Activated CD4-positive, CD25-positive, alpha-beta regulatory T cell treated with anti-CD3 and anti-CD28 coated beads, Interleukin-2, amount 50 U/mL, for 24 hours (primary cell): ENCODE measurements at places on chromosomes 3 and 15.

DNA sequence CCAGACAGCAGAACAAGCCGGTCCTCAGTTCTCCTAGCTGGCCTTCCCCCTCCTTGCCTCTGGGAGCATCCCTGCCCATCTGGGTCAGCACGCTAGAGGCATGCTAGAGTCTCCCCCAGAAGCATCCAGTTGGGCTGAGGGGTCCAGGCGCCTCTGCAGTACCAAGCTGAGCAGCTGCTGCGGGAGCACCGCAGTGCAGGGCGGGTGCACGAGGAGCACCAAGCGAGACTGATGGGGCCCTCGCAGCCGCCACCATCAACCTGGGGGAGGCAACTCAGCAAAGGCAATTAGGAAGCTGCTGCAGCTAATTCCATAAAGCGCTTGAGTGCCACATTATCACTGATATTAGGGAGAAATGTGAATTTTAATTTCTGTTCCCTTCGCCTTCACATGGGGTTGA lies 12.4 kb downstream of the CACNA2D3 start:
- no peak for ATAC-seq

DNA sequence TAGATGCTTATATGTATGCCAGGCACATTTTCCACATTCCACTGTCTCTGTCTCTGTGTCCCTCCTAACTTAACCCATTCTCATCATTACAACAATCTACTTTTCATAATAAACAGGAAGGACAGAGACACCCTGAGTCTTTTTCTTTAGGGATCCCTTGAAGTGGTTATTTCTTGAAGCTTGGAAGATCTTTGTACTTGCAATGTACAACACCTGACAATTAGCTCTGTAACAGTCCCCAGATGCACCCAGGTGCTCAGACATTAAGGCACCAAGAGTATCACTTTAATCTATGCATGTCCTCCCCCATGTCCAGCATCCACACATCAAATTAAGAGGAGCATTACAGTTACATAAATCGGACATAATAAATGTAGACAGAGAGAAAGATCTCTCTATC lies 309.6 kb upstream of the KCNH8 start:
- no peak for ATAC-seq

GRCh38 chr3:160224256-160224655 lies 966 bp upstream of the C3orf80 start:
- ATAC-seq, result no peak

DNA sequence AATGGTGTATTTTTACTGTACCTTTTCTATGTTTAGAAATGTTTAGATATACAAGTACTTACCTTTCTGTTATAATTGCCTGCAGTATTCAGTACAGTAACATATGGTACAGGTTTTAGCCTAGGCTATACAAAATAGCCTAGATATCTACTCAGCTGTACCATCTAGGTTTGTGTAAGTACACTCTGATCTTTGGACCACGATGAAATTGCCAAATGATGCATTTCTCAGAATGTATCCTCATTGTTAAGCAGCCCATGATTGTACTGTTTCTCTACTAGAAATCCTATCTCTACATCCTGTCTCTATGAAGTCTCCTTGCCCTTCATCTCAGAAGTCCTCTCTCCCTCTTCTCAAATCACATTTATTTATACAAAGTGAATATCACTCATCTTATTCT lies 32.8 kb upstream of the ZCWPW2 start:
- no peak for ATAC-seq

- ATAC-seq, result no peak
Observed at GRCh38 chr15:40891810-40892446, 2.3 kb upstream of the VPS18 start.

DNA sequence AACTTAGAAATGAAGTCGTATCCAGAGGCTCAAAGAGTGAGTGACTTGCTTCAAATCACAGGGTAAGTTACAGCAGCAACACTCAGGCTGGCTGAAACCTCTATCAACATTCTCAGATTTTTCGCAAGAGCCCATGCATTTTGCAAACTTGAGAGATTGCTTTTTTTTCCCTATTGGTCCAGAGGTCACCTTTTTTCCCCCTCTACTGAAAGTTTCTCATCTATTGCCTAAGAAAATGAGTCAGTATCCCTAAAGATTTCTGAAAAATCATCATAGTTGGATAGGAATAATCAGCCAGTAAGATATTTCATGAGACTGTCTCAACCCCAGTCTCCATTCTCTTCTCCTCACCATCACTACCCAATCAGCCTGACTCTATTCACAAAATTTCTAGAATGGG lies 410.6 kb downstream of the FOXP1 start:
- no peak for ATAC-seq

DNA sequence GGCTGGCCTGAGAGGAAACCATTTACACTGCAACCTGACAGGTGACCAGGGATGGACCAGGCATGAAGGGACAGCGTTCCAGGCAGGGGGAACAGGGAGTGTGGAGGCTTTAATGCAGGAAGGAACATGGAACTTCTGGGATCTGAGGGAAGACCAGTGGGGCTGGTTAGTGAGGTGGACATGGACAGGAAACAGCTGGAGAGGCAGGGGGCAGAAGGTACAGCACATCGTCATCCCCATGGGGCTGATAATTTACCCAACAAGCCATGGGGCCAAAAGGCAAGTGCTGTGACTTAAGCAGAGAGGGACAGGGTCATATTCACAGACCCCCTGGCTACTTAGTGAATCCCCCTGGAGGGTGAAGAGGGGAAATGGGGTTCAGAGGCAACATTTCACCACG lies 77.0 kb upstream of the LARS2 start:
- ATAC-seq, result no peak

DNA sequence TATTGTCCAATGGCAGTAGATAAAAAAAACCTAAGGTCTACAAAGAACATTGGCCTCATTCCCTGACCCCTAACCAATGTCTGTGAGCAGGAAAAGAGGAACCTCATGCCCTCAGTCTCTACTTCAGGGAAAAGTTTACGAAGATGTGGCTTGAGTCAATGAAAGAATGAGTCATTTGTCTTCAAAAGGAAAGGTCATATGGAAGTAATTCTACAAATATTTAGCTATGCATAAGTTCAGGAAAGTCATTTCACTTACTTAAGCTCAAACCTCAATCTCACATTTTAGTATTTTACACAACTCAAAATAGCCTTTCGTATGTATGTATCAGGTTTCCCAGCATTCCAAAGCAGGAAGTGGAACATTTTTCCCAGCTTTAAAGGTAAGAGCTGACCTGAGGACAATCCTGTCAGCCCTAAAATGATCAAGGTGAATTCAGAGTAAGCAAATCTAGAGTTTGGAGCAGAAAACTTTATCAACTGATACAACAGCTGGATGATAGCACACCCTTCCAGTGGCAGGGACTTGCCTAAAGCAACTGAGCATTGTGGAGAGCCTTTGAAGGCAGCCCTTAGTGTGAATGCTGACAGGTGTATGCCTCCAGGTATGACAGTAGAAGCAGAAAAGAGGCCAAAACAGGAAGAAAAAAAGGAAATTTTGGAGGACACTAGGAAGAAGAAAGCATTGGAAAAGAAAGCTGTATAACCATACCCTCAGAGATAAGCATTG lies 53.9 kb upstream of the ACKR4 start:
- ATAC-seq, result peak; percentile 31

DNA sequence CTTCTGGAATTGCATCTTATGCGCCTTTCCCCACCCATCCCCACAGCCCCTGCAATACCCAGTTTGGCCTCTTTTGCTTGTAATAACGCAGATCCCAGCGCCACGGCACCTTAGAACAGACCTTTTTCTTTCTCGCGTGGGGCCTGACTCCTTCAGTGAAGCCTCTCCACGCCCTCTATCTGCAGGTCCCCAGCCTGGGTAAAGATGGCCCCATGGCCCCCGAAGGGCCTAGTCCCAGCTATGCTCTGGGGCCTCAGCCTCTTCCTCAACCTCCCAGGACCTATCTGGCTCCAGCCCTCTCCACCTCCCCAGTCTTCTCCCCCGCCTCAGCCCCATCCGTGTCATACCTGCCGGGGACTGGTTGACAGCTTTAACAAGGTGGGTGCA lies 594 bp downstream of the CRELD1 start:
- no peak for ATAC-seq

- no peak for ATAC-seq
Observed at GRCh38 chr3:155912579-155913190, 42.2 kb downstream of the GMPS start.

GRCh38 chr15:59104602-59104911 lies 389 bp upstream of the CCNB2 start:
- ATAC-seq, result no peak

GRCh38 chr3:5437783-5438323 lies 250.3 kb downstream of the EDEM1 start:
- no peak for ATAC-seq

DNA sequence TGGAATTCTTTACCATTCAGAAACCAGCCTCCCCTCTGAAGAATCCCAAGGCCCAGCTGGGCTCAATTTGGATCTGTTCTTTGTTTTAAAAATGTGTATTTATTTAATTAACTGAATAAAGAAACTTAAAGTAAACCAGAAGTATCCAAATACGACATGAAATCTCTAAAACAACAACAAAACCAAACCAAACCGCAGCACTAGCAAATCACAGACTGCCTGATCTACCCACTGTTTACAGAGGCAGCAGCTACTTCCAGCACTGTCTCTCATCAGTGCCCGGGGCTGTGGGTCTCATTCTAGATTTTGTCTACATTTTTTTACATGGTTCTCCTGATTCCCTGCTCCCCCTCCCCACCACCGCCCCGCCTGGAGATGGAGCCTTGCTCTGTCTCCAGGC lies 2.3 kb downstream of the FLNB start:
- ATAC-seq, result no peak

GRCh38 chr3:19347671-19348070 lies 199.4 kb downstream of the KCNH8 start:
- ATAC-seq, result no peak

- no peak for ATAC-seq
Observed at GRCh38 chr3:64627471-64628321, 60.1 kb downstream of the ADAMTS9 start.

DNA sequence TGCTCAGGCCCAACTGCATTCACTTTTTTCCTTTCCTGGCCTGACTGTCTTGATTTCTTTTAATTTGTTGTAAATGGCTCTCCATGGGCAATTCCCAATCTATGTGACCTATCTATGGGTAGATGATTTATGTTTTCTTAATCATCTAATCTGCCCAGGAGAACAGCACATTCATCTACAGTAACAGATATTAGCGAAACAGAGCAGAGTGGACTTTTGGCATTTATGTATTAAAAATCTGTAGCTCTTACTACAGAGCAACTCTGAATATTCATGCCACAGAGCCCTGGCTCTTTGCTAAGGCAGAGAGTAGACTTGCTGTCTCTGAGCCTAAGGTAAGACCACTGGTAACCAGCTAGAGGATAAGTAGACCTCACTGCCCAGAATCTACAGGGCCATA lies 674.9 kb upstream of the ADAMTS9 start:
- ATAC-seq, result no peak

DNA sequence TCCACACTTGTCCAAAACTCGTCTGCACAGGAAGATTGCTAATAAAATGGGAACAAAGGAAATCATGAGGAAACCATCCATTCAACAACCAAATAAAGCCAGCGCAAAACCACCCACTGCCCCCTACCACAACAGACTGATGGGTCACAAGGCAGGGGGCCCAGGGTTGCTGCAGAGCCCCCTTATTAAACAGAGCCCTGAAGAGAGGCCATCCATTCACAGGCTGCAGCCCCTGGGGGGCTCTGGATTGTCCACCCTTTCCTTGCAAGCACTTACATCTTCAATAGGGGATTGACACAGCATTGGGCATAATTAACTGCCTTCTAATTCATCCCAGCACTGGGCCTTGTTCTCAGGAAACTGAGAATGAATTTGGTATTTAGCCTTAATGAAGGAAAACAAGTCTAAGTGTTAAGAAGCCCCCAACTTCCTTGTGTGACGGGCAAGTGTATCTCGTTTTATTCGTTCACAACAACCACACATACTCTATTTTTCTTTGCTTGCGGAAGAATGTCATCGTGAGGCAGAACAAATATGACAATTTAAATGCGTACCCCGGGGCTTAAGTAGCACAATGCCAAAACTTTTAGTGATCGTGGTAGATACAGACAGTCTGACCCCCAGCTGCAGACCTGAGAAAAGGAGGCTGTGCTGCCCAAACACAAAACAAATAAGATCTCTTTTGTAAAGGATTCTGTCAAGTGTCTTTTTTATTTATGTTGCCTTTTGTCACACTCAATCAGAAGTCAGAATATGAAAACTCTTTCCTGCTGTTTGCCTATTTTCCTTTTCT lies 144.0 kb downstream of the SEMA6D start:
- no peak for ATAC-seq

DNA sequence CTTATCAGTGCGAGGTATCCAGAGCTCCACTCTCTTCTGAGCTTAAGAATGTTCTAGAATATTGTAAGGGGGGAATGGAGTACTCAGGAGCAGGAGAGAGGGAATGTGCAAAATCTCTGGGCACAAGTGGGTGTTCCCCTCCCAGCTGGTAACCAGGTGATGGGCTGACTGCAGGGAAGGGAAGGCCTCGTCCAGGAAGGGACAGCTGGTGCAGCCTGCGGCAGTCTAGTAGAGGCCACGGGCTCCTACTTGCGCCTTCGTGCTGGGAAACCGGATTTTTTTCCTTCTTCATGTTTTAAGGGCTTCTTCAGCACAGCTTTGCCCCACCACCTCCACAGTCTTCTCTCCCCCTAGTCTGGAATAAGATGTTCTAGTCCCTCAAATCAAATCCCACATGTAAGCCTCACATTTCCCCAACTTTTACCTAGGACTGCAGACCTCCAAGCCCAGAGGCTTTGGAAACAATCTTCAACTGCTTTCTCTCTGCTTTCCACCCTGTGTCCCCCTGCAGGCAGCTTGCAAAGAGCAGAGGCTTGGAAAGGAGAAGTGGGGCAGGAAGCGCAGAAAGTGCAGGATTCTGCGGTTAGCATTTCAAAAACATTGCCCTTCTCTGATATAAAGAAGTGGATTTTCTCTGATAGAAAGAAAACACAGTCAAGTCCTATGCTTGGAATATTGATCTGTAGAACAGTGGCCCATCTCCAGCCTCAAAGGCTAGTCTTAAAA lies 11.9 kb upstream of the CGNL1 start:
- no peak for ATAC-seq

- no peak for ATAC-seq
Observed at GRCh38 chr15:61175024-61175423, 54.1 kb downstream of the RORA start.

DNA sequence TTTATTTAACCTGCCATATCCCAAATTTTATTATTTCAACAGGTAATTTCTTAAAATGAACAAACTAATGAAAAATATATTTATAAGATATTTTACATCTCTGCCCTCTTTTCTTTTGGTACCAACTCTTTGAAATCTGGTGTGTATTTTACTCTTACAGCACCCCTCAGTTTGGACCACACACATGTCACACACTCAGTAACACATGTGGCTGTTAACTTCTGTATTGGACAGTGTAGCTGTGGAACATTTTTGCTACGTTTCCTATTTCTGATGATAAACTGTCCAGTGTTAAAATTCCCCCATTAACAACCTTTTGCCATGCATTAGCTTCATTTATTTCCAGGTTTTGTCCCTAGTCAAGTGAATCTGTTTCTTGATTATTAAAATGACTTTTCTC lies 250.6 kb downstream of the NFKBIZ start:
- ATAC-seq, result no peak

DNA sequence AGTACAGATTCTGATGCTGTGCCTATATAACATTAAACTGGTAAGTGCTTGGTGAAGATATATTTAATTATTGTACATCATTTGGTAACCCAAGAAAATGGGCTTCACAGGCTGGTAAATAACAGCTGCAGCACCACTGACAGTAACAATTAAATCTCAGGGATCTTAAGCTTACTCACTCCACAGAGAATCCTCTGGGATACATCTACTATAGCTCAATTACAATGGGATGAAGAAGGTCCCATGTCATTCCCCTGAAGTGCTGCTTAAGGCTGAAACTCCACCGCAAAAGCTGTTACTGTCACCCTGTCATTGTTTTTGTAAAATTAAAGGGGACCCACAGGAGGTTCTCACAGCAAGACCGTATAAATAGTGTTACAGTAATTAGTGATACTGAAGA lies 153.0 kb downstream of the IMPG2 start:
- no peak for ATAC-seq
